ENCODE measurements at places on chromosomes 11 and 22.

DNA sequence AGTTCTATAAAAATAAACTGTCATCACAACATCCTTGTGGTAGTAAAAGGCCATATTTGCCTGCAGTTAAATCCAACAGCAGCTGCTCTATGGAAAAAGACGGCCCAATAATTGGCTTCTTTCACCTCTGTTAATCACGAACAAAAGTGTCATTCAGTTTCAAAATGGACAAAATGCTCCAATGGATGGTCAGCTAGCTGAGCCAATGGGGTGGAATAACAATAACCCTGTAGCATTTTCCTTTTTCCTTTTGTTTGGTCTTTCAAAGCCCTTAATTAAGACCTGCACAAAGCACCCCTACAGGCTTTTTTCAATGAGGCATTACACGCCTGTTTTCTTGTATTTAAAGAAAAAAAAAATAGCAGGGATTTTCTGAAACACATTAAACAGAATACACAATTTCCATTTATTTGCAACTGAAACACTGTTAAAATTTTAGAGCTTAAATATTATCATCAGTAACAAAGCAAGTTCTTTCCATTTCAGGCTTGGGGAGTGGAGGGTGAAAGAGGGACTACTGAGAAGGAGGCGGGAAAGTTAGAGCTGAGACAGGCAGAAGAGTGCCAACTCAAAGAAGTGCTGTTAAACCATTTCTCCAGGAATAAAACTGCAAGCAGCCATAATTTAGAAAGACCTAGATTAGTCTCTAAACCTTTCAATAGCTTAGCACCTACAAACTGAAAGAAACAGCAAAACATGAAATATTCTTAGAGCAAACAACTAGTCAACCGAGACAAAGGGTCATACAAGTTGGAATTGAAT, 28.7 kb downstream of the LGR4 start:
- no peak for DNase-seq

- DNase-seq, result no peak
These were observed 387.9 kb upstream of the ANO3 start for GRCh38 chr11:25943777-25944661.

DNA sequence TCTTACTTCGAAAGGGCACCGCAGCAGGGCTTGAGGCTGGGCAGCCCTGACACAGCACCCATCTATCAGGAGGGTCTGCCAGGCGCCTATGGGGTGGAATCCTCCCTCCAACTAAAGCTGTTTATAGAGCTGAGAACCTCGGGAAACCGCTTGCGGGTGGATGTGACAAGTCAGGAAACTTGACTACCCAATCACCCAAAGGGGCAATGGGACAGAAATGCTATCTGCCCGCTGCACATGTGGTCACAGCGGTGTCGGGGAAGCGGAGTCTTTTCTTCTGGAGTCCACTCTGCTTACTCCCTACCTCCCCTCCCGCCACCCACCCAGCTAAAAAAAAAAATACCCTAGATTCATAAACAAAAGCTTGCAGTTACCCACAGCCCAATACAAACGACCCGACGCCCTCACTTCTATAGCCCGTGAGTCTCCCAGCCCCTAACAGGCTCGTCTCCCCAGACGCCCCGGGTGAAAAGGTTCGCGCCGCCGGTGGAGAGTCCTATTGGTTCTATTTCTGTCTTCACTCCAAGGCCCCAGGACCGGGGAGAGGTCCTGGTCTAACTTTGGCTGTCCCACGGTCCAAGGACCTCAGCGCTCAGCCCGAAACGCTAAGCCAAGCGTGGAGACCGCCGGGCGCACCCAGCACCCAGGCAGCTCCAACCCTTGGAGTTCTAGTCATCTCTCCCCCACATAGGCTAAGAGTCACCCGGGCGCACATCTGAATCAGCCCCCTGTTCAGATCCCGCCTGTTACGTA, 1.4 kb downstream of the TRPC6 start:
- no peak for DNase-seq

- DNase-seq, result no peak
These were observed 16.8 kb upstream of the IGLL5 start for GRCh38 chr22:22870577-22871404.

DNA sequence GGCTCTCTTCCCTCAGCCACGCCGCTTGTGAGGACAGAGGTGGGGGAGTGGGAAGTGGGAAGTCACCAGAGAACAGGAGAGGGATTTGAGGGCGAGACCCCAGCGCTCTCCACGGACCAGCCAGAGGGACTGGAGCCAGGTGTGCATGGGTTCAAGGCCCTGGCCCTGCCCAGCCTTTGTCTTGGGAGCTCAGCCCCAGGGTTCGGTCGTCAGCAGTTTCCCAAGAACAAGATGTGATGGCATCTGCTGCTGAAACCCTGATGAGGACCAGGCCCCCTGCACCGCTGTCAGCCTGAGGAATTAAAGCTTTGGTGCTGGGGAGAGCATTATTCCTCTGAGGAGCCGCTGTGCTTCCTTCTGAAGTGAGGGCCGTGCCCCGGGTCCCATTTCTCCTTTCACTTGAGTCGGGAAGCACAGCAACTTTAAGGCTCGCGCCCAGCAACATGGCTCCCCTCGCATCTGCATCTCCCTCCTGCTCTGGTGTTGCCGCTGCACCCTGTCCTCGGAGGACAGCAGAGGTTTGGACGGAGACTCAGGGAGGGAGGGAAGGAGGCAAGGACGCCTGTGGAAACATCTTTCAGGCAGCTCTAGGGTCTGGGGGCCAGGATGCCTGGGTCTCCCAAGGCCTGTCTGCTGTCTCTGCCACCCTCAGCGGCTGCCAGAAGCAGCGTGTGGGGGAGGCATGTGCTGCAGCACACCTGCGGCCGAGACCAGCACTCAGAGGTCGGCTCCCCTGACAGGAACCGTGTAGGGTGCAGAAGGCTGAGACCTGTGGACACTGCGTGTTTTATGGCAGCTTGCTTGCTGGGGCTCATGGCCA, 3.8 kb downstream of the IFITM5 start:
- no peak for DNase-seq

GRCh38 chr11:13837286-13837685, 125.2 kb upstream of the SPON1 start:
- DNase-seq, result no peak

GRCh38 chr11:117878939-117879475, 2.5 kb upstream of the FXYD6 start:
- DNase-seq, result no peak

DNA sequence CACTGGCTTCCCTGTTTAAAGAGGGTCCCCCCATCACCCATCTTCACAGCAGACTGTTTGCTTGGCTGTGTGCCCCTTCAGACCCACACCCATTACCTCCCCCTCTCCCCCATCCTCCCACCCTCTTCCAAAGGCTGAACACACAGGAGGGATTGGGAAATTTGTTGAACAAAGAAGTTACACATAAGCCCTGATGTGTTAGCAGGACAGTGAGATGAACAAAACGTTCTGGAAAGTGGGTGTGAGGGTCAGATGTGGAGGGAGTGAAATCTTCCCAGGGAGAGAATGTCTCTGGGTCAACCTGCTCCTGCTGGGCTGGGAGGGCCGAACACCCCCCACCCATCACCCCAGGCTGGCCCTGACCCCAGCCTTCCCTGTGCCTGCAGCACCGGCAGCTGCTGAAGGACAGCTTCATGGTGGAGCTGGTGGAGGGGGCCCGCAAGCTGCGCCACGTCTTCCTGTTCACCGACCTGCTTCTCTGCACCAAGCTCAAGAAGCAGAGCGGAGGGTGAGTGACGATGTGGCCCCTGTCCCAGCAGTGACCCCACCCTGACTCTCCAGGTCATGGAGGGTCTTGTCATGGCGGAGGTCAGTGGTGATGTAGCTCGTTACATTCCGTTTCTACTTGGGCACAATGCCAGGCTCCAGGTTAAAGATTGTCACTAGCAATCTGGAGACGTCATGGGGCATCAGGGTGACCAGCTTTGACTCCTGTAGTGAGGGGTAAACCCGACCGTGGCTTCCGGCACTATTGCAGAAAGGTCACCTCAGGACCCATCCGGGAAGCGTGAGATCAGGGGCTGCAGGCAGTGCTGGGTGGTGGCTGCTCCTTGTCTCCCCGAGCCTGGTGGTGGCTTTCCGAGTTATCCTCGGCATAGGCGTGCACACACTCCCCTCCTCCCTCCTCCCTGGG, 103.5 kb downstream of the BCR start:
- no peak for DNase-seq

DNA sequence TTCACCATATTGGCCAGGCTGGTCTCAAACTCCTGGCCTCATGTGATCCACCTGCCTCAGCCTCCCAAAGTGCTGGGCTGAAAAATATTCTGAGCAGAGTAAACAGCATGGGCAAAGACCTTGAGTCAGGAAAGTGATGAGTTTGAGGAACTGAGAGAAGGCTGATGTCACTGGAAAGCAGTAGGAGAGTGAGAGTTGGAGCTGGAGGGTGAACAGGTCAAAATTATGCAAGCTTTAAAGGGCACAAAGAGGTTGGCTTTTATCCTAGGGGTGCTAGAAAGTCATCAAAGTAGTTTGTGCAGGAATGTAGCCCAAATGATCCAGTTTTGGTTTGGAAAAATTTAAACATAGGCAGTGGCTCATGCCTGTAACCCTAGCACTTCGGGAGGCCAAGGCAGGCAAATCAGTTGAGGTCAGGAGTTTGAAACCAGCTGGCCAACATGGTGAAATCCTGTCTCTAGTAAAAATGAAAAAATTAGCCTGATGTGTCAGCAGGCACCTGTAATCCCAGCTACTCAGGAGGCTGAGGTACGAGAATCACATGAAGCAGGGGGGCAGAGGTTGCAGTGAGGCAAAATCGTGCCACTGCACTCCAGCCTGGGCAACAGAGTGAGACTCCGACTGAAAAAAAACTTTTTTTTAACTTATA, 44.7 kb upstream of the CXCR5 start:
- DNase-seq, result no peak

- DNase-seq, result no peak
These were observed 30.7 kb downstream of the PRR5L start for GRCh38 chr11:36326524-36327419.

DNA sequence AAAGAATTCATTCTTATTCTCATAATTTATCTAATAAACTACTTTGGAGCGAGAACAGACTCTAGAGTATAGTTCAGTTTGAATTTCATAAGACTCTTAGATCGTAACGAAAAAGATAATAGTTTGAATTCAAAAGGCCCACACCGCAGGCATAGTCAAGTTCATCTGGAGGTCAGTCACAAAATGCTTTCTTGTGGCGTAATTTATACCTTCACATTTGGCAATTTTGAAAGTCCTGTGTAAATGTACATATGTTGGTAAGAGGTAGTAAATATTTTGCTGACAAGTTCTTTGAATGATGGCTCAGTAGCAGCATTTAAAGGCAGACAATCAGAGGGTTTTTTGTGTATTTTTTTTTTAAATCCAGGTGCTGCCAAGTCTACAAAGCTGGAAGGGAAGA, 88.1 kb downstream of the TEAD1 start:
- DNase-seq, result no peak

- peak; percentile 91 for DNase-seq
These were observed 9.4 kb upstream of the PIM3 start for GRCh38 chr22:49951000-49951677.

DNA sequence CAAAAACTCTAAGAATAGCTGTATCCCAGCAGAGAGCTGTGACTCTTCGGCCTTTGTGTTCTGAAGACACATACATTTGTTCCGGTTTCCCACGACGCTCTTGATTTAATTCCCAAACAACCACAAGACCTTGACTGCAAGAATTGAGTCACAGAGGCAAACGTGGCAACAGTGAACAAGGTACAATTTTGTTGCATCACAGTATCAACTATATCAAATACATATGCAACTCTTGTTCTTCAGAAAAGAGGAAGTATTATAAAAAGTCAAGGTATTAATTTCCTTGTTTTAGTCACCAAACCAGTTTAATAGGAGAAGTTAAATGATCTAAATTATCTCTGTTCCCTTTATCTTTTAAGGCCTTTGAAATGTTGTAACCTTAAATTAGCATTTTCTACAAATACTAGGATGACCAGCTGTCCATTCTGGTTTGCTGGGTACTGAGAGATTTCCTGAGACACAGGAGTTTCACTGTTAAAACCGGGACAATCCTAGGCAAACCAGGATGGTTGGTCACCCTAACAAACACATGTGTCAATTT, 11.1 kb downstream of the HPS5 start:
- no peak for DNase-seq

DNA sequence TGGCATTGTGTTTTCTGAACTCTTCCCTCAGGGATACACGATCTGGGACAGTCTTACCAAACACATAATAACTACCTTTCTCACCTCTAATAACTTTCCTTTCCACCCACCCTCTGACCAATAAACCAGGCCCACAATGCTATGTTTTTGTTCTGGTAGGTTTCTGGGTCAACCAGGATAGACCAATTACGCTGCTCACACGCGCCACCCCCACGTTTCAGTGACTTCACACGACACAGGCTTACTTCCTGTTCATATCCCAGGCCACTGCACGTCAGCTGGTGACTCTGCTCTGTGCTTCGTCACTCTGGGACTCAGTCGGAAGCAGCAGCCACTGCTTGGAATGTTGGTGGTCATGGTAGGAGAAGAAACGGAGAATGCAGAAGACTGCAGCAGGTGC, 2.5 kb downstream of the KRTAP5-4 start:
- DNase-seq, result no peak

- DNase-seq, result no peak
These were observed 6.7 kb upstream of the SCARF2 start for GRCh38 chr22:20444325-20444724.

GRCh38 chr11:47216121-47216798, 1.5 kb downstream of the DDB2 start:
- peak; percentile 58 for DNase-seq

GRCh38 chr11:100832829-100833228, 145.7 kb downstream of the ARHGAP42 start:
- DNase-seq, result no peak

DNA sequence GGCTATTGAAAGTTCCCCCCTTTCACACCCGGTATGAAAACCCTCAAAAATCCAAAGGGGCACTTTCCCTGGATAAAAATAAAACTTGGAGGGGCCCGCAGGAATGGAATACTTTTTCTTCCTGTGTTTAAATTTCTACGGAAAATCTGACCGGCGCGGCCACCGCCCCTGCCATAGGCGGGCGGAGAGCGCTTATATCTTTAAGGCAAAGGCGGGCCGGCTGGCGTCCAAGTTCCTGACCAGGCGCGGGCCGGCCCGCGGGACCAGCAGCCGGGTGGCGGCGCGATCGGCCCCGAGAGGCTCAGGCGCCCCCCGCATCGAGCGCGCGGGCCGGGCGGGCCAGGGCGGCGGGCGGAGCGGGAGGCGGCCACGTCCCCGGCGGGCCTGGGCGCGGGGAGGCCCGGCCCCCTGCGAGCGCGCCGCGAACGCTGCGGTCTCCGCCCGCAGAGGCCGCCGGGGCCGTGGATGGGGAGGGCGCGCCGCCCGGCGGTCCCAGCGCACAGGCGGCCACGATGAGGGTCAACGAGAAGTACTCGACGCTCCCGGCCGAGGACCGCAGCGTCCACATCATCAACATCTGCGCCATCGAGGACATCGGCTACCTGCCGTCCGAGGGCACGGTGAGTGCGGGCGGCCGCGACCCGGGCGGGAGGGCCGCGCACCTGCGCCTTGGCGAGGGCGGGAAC, at the start of gene ANO1:
ANO1 (plus strand) TSS at position 223 of the 686 bp plus-strand sequence; CDS start at position 513, 290 bp downstream.
- no peak for DNase-seq

- DNase-seq, result no peak
These were observed 83.6 kb downstream of the ENTHD1 start for GRCh38 chr22:39809772-39810557.

GRCh38 chr11:125270106-125270505, 105.6 kb downstream of the PKNOX2 start:
- no peak for DNase-seq
